Uterus (tissue), 4 donors: ENCODE measurements at places on chromosomes 4 and X. TPM values are rescaled to one million over a fixed set of nuclear protein-coding genes. Genes with fewer than 3 reads are reported as not detected.

TMPRSS11B gene
- total RNA-seq: not detected

HPGDS gene
- total RNA-seq: 3.6 TPM

H2AZ1 gene
- 105 TPM for total RNA-seq

GABRG1 gene
- total RNA-seq: not detected

ITIH6 gene
- not detected for total RNA-seq

ASMT gene
- 0.21 TPM for total RNA-seq

MAP3K15 gene
- 0.55 TPM for total RNA-seq

GRCh38 chr4:57195622-57196021 lies 85.4 kb upstream of the IGFBP7 start:
- no peak for DNase-seq

DNA sequence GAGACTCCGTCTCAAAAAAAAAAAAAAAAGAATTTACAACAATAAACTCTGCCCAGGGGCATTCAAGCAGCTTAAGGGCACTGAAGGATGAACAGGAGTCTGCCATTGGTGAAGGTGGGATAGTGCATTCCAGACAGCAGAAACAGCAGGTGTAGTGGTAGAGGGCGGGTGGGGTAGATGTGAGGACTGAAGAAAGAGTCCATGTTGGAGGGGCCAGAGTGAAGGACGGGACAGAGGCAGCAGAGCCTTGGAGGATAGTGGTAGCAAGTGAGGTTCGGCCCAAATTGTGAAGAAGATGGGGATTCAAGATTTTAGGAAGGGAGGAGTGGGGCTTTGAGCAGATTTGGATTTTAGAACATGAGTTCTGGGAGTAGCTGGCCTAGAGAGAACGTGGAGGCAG lies 75.7 kb downstream of the MED28 start:
- no peak for DNase-seq

DNA sequence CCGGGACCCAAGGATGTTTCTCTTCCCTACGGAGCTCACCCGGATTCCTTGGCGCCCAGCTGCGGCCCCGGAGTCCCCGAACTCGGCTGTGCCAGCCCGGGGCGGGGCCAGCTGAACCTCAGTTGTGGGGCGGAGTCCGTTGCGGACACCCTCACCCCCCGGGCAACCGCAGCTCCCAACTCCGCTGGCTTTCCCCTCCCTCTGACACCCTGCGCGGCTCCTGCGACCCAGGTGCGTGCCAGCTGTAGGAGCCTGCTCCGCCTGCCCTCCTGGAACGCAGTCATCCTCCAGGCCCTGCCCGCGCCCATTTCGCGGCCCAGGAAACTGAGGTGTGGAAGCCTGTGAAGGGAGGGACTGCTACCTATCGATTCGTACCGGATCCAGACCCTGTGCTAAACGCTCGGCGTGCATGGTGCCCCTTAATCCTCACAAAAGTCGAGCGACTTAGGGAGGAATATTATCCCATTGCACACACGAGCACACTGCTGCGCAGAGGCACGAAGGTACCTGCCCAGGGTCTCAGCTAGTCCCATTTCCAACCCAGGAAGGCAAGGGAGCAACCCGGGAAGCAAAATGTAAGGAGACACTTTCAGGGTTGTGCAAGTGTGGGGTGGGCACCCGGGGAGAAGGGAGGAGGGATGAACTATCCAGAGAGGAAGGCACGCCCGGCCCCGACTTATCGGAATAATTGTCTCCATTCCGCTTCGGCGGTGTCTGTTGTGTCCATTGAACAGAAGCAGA lies 12.3 kb downstream of the MSX1 start:
- DNase-seq: no peak

GRCh38 chr4:39616651-39617050 lies 22.0 kb downstream of the SMIM14 start:
- DNase-seq: no peak

GRCh38 chrX:49308604-49309269 lies 5.3 kb downstream of the GAGE10 start:
- no peak for DNase-seq

DNA sequence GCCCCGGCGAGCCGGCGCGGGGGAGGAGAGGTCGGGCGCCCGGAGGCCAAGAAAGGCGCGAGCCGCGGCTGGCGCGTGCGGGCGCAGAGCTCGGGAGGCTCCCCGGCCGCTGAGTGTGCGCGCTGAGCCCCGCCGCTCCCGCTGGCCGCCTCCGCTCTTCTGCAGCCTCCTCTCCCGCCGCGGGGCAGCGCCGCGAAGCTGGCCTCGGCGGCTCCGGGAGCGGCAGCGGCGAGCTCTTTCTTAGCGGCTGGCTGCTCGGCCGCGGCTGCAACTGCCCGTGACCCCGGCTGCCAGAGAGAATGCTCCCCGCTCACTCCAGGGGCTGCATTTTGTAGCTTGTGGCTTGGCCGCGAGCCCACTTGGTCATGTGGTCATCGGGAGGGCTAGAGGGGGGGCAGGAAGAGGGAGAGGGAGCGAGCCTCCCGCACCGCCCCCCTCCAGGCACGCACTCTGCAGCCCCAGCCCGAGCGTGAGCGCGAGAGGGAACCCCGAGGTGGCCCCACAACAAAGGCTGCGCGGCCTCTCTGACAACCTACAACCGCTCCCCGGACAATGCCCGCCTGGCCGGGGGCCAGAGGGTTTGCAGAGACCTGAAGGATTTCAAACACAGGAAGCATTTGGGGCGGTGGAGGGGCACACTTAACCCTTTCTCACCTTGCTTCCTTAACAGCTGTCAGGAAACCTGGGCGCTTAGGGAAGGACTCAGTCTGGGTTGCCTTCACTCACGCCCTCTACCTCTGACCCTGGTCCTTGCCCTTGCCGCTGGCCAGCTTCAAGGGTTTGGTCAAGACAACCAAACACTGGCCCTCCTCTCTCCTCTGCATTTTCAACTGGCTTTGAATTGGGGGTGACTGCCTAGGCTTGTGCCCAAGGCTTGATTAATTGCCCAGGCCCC lies at the start of gene APLN:
APLN (minus strand) TSS at position 305 of the 895 bp plus-strand sequence. CDS start 326 bp downstream, outside the sequence.
- peak; percentile 55 for DNase-seq

DNA sequence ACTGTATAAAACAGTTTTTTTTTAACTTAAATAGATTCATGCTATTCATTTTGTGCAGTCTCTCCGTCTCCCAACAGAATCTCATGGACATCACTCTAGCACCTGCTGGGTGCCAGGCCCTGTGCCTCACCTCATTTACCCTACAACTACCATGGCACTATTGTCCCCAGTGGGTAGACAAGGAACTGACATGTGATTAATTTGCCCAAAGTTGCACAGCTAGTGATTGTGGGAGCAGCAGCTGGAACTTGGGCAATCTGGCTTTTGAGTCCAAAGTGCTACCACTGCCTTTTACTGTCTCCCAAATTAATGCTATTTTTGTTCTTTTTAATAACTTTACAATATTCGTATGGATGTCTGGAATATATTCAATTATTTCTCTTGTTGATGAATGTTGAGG lies 11.2 kb upstream of the PGRMC2 start:
- DNase-seq: no peak

GRCh38 chr4:24477919-24478318 lies 106.4 kb downstream of the DHX15 start:
- no peak for DNase-seq

DNA sequence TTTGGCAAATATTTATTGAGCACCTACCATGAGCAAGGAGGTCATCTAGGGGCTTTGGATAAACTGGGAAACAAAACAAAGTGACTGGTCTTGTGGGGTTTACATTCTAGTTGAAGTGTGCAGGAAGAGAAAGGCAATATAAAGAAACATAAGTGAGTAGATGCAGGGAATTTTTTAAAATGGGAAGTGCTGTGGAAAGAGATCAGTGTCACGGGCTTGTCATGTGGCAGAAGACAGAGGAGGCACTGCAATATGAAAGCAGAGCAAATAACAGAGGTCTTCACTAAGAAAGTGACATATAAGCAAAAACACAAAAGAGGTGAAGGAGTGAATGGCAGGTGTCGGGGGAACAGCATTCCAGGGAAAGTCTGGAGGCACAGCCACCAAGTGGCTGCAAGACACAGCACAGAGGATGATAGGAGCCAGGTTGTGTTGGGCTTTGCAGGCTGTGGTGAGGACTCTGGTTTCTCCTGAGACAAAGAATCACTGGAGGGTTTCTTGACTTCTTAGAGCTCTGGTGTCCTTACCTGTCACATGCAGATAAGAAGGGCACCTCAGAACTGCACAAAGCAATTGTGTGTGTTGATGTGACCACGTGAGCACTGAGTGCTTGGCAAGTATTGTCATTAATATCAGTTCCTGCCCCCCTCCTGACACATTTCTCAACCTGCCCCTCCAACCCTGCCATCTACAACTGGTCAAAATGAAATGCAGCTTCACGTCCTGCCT lies 143.5 kb downstream of the TSPAN5 start:
- no peak for DNase-seq

DNA sequence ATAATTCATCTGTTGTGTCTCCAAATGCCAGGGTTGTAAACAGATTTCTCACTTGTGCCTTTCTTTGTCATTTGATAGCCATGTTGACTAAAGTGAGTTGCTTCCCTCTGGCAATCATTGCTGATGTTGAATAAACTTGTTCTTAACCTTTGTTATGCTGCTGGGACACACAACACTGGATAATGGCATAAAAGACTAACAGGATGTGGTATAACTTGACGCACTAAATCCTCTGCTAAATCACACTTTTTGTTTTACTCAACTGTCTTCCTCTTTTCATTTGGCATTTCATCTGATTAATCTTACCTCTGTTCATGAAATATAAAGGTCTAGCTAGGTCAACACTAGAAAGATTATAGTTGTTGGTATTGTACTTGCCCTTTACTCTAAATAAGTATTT lies 17.6 kb upstream of the CXCL5 start:
- DNase-seq: no peak
